ENCODE measurements at places on chromosomes 11 and 22.

DNA sequence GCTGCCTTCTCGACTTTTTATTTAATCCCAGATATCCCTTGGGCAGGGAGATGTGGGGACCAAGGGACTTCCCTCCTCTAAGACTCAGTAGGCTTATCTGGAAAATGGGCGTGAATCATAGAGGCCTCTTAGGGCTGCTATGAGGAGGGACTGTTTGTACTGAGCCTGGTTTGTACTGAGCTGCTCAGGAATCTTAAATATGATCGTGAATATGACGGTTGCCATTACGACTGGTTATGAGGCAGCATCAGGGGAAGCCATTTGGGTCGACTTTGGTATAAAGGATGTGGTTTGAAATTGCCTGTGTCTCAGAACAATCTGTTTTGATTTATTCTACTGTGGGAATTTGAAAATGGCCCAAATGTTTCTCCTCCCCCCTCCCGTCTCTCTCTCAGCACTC lies 20.6 kb downstream of the TSPAN18 start:
- DNase-seq, result no peak

DNA sequence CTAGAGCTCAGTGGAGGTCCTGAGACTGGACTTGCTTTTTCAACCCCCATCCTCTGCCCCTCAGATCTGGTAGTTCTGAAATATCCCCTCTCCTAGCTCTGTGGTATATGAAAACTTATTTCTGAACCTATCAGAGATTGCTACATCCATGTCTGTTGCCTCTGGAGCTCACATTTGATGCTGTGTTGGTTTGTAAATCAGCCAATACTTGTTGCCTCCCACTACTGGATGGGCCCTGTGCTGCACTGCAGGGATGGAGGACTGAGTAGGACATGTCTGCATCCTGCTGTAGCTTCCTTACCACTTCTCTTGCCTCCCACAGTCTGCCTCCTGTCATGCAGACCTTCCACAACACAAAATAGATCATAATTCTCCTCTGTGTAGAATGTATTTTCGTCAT lies 5.2 kb downstream of the OLFML1 start:
- no peak for DNase-seq

GRCh38 chr22:17984114-17984513 lies 40.2 kb downstream of the MICAL3 start:
- DNase-seq, result no peak

DNA sequence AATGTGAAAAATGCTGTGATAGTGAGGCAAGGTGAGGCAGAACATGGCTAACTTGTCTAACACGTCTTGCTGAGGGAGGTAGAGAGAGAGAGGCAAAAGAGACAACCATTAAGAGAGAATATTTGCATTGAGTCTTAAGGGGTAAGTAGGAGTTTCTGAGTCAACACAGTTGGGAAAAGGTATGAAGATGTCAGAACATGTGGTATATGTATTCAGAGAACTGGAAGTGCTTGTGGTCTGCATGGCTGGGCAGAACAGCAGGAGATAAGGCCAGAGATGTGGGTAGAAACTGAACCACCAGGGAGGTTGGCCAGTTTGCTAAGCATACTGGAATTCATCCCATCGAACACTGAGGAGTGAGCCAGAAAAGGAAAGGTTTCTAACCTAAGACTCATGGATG lies 25.0 kb upstream of the SLC5A1 start:
- DNase-seq, result no peak

GRCh38 chr11:103927535-103927934 lies 108.9 kb upstream of the DDI1 start:
- DNase-seq, result no peak

DNA sequence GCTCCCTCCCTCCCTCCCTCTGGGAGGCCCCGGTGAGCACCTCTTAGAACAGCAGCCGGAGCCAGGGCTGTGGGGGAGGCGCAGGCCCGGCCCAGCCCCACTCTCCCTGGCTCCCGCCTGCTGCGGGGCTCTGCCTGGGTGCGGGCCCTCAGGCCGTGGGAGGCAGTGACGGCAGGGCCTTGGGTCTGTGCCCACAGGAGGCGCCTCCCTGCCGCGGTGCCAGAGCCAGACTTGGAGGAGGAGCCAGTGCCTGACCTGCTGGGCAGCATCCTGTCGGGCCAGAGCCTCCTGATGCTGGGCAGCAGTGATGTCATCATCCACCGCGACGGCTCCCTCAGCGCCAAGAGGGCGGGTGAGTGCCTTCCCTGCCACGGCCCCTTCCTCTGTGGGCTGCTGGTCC lies 9.5 kb downstream of the IRF7 start:
- no peak for DNase-seq

DNA sequence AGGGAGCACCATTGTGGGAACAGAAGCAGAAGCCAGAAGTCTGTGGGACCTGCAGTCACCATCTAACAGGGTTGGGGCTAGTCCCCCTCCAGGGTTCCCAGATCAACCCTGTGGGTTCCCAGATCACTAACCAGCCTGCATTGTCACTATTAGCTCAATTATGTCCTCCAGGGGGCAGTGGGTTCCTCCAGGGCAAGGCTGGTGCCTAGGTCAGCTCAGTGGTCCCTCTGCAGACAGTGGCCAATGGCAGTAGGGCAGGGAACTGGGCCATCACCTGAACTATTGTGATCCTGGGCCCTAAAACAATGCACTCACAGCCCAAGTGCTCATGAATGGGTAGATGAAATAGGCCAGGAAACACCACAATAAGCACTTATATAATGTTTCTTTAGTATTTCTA lies 18.8 kb upstream of the PRSS23 start:
- no peak for DNase-seq

- DNase-seq, result no peak
These were observed 1085.5 kb downstream of the BRD1 start for GRCh38 chr22:48742191-48742555.

GRCh38 chr11:135075740-135076139 lies 663.7 kb upstream of the B3GAT1 start:
- DNase-seq, result no peak

DNA sequence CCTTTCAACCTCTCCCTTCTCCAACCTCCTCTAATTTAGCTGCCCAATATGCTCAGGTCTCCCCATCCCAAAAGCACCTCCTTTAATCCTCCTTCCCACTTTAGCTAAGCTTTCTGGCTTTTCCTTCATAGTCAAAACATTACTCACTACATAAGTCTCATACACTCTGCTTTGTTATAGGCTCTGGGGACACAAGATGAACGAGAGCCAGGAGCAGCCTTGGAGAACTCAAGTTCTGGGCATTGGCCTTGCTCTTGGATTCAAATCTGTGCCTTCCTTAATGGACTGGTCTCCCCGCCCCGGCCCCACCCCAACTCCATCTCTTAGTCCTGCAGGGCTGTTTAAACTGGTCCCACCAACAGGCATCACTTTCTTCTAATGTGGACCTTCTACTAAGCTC lies 11.4 kb upstream of the HPX start:
- no peak for DNase-seq

GRCh38 chr11:112470355-112470754 lies 209.7 kb upstream of the PLET1 start:
- DNase-seq, result no peak

- no peak for DNase-seq
These were observed 3.6 kb downstream of the RIN1 start for GRCh38 chr11:66332371-66333219.

DNA sequence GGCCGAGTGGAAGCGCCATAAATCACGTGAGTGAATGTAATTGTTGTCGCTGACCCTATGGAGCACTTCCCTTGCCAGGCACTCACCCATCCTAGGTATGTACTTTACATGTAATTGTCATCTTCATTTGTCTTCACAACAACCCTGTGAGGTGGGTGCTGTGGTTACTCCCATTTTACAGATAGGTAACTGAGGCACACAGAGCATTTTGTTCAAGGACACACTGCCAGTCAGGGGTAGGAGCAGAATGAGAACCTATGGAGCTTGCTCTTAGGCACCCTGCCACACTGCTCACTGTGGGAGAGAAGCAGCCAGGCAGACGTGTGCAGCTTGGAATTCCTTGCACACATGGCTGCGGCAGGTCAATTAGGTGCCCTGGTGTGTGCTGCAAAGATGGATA lies 785 bp upstream of the EFCAB6 start:
- no peak for DNase-seq

DNA sequence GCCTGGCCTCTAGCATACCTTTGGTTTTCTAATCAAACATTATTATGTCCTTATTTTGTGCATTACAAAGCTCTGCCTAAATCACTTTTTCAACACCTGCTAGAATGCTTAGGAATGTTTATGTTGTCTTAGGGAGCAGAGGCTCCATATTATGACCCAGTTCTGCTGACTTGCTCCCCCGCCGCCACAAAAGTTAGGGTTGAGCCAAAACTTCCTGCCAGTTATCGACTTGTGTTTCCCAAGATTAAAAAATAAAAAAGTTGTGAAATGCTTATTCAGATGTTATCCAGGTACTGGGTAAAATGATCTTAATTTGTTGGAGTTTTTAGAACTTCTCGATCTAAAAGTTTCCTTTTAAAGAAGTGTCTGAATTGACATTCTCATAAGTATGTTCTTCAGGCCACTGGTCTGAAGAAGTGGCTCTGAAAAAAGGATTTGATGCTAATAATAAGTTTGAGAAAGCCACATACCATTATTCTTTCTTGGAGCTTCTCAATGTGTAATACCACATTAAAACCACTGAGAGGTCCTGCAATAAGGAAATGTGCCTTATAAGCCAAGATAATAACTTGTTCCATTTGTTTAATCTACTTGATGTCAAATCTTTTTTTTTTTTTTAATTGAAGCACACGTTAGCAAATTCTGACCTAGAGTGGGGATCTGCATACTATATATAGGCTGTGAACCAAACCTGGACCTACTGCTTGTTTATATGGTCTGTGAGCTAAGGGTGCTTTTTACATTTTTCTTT lies 2.2 kb downstream of the RNF185 start:
- DNase-seq, result no peak

- DNase-seq, result no peak
These were observed 164.4 kb upstream of the BDNF start for GRCh38 chr11:27864611-27865010.

DNA sequence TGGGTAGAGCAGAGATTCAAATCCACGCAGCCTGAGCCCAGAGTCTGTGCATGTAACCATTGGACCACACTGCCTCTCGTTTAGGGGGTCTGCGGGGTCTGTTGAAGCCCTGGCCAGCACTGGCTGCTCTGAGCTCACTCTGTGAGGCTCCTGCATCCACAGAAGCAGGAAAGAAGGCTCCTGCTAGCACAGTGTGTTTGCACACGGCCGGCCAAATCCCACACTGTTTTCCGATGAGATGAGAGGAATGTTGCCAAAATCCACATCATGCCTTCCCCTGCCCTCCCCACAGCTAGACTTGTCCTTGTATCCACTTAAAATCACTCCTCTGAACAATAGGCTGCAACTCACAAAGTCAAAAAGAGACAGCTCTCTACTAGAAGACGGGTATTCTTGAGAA lies 10.6 kb upstream of the SLC22A12 start:
- DNase-seq, result no peak

GRCh38 chr11:61587951-61588727 lies 7.3 kb upstream of the SYT7 start:
- peak; percentile 78 for DNase-seq

- peak; percentile 10 for DNase-seq
These were observed 3.6 kb downstream of the MYBPC3 start for GRCh38 chr11:47348859-47349258.

DNA sequence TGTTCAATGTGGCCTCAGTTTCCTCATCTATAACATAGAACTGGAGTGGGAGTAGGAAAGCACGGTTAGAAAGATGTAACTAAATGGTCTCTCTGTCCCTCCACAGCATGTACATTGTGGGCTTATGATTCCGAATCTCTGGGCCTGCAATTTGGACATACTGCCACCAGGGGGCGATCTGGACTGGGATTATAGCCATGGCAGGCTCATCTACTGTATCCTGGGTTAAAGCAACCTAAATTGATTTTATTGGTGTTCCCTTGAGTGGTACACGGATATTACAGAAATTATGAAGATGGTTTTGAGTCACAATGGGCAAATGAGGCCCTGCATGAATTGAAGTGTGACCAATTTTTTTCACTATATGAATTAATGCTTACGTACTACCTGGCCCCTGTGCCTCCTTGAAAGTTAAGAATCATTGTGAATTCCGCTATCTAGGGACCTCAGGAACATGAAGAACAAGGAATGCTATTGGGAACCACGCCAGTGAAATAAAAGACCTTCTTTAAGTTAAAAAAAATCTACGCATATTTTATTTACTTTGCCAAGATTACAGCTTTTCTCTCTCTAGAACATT lies 32.9 kb downstream of the TST start:
- no peak for DNase-seq

DNA sequence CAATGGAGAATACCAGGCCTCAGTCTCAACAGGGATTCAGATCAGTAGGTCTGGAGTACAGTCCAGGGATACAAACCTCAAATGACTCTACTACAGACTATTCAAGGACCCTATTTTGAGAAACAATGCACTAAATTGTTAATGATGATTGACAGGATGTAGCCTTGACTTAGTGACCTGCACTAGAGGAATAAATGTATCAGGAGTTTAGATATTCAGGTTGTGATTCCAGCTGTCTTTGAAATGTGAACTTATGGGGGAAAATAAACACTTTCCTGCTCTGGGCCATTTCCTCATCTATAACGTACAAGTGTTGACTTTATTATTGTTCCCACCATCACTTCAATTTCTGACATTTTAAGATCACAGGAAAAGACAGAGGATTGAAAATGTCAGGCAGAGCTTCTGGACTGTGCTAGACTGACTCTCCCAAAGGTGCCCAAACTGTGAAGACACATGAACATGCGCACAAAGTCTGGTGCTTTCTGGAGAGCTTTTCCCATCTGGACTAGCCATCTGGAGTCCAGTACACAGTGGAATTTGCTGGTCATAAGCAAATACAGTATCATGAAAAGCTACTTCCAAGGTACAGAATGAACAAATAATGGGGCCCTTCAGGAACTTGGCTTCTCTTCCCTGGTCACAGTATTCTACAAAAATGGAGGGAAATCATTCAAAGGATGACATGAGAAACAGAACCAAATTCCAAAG lies 110.4 kb downstream of the USP35 start:
- DNase-seq, result no peak

DNA sequence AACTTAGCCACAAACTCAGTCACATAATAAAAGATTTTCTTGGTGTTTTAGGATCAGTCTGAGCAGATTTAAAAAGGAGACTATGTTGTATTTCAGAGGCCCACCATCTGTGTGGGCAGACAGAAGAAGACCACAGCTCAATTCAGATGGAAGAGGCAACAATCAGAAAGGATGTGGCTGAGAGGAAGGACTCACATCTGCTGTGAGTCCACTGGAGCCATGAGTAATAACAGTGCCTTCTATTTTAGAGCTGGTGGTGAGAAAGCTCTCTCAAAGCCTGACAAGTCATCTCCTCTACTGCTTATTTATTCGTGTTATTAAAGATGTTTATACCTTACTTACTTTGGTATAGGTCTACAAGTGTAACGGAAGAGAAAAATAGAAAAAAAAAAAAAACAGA lies 357.2 kb downstream of the OPCML start:
- DNase-seq, result no peak

All from NCI-H345 (cell line).